ENCODE measurements at places on chromosomes 5 and 9.

- no peak for DNase-seq
Observed at GRCh38 chr9:27467486-27467885, 56.6 kb upstream of the IFNK start.

DNA sequence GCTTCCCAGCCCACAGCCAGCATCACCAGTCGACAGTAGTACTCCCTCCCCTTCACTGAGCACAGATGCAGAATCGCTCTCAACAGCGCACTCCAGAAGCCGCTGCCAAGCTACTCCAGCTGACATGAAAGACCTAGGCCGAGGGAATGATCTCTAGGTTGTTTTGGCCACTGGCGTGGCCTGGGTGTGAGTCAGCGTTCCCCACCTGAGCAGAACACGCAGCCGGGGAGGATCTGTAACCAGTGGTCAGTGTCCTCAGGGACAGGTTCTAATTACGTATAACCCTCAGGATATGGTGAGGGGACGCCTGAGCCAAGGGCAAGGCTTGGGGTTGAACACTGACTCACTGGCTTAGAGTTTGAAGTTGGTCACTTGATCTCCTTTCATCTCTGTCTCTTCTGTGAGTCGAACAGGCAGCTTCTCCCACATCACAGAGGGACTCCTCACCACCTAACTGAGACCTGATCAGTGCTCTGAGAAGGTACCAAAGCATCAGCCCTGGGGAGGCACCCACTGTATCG is 76.9 kb upstream of the IL17B start:
- peak; percentile 76 for DNase-seq

DNA sequence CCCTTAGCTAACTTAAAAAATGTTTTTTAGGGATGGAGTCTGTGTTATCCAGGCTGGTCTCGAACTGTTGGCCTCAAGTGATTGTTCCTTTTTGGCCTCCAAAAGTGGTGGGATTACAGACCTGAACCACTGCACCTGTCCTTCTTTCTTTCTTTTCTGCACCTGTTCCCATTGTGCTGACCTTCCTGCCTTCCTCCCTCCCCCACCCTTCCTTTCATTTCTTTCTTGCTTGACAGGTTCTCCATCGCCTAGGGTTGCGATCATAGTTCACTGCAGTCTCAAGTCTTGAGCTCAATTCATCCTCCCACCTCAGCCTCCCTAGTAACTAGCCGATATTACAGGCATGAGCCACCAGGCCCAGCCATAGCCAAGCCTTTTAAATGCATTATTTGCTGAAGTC is 20.6 kb downstream of the JMY start:
- no peak for DNase-seq

DNA sequence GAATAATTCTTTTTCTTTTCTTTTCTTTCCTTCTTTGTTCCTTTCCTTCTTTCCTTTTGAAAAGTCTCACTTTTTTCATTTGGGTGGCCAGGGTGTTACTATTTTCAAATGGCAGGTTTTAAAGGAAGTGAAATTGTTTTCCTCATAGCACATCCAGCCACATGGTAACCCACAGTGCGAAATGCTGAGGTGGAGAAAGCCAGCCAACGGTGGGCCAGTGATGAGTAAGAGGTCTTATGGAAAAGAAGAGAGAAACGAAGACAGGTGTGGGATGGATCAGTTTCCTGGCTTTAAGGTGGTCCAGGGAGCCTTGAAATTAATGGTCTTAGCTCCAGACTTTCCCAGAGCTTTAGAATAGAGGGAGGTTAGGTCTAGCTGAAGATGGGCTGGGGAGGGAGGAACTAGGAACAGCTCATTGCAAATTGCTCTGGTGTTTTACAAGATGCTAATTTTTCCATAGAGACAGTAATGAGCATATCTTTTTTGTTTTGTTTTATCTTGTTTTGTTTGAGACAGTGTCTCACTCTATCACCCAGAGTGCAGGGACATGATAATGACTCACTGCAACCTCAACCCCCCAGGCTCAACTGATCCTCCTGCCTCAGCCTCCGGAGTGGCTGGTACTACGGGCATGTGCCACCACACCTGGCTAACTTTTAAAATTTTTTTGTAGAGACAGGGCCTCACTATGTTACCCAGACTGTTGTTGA is 17.8 kb downstream of the ITK start:
- DNase-seq = no peak

DNA sequence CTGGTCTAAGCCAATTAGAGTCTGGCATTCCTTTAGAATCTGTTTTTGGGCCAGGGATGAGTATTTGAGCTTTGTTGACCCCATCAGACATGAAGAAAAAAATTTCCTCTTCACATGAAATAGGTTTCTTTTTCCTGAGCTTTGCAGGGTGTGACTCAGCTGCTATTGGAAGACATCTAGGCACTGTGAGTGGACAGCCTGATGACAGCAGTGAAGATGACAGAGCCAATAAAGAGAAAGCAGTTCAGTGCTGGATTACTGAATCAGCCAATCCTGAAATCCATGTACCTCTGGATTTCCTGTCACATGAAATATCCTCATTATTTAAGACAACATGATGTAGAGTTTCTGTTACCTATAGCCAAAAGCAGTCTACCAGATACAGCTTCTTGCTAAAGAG is 51.3 kb upstream of the GRIA1 start:
- no peak for DNase-seq

- DNase-seq = peak; percentile 72
Observed at GRCh38 chr5:132655821-132656773, 1.9 kb upstream of the IL13 start.

GRCh38 chr5:31215236-31215635 is 21.8 kb downstream of the CDH6 start:
- DNase-seq = no peak

DNA sequence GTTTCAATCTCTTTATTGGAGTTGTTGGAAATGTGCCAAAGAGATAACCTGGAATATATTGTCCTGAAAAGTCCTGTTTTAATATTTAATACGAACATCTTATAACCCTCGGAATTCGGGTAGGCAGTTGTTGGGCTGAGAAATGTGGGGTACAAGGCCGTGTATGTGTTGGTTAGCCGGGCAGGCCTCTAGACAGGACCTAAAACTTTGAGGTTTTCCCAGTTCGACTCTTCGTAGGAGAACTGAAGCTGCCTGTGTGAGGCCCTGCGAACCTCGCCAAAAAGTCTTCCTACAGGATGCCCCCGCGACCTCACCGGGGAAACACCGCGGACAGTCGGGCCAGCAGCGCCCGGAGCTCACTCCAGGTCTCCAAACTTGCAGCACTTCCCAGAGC is 583 bp upstream of the TJP2 start:
- no peak for DNase-seq

- DNase-seq = peak; percentile 89
Observed at GRCh38 chr9:37466037-37466709, 923 bp upstream of the ZBTB5 start.

Data from coronary artery (tissue), 2 donors.